ENCODE measurements at places on chromosomes 13 and 19. TPM values are rescaled to one million over a fixed set of nuclear protein-coding genes. Genes with fewer than 3 reads are reported as not detected.

LPAR6 gene
- total RNA-seq, result 88.1 TPM

ATCAY gene
- total RNA-seq, result not detected

DNA sequence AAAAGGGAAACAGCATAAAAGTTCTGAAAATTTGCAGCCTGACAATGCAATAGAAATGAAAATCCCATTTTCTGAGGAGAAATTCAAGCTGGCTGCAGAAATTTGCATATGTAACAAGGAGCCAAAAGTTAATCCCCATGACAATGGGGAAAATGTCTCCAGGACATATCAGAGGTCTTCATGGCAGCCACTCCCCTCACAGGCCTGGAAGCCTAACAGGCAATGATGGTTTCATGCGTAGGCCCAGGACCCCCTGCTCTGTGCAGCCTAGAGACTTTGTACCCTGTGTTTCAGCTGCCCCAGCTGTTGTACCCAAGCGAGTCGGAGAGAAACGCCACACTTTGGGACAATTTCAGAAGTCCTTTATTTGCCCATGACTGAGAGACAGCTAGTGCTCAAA, 701.3 kb upstream of the KLHL1 start:
- DNase-seq, result no peak

- no peak for DNase-seq
These were observed 11.8 kb downstream of the AP3D1 start for GRCh38 chr19:2139385-2140137.

GRCh38 chr19:55027472-55028337, 10.4 kb downstream of the GP6 start:
- no peak for DNase-seq
